ENCODE measurements at places on chromosomes 5 and 9. TPM values are rescaled to one million over a fixed set of nuclear protein-coding genes. Genes with fewer than 3 reads are reported as not detected.

The WDR36 gene
- 31.6 TPM for total RNA-seq

The FAM221B gene
- total RNA-seq = 1.1 TPM

The GRIN3A gene
- 5.3 TPM for total RNA-seq

The PCDHGA7 gene
- 0.31 TPM for total RNA-seq

Measured in type B pancreatic cell (in vitro differentiated cells).